Panc1 (cell line): ENCODE measurements at places on chromosomes 7 and 10. TPM values are rescaled to one million over a fixed set of nuclear protein-coding genes. Genes with fewer than 3 reads are reported as not detected.

GRCh38 chr10:43862756-43863155 lies 214.1 kb upstream of the ZNF32 start:
- DNase-seq: no peak

DNA sequence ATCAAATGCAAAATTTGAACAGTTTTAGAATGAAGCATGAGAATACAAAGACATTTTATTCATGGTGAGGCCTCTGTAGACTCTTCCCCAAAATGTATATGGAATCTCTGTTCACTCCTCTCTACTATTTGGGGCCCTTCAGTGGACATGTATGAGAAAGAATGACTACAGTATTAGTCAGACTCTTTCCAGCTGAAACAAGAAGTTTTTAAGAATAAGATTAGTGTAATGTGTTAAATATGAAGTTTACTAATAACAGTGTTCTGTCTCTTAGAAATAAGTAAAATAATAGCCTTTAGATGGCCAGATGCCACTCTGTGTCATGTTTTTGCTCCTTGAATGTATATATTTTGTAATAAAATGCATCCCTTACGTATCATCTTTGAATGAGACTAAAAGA lies 585.6 kb downstream of the SUGCT start:
- no peak for DNase-seq

GRCh38 chr7:157668221-157668883 lies 331.5 kb downstream of the DNAJB6 start:
- no peak for DNase-seq

DNA sequence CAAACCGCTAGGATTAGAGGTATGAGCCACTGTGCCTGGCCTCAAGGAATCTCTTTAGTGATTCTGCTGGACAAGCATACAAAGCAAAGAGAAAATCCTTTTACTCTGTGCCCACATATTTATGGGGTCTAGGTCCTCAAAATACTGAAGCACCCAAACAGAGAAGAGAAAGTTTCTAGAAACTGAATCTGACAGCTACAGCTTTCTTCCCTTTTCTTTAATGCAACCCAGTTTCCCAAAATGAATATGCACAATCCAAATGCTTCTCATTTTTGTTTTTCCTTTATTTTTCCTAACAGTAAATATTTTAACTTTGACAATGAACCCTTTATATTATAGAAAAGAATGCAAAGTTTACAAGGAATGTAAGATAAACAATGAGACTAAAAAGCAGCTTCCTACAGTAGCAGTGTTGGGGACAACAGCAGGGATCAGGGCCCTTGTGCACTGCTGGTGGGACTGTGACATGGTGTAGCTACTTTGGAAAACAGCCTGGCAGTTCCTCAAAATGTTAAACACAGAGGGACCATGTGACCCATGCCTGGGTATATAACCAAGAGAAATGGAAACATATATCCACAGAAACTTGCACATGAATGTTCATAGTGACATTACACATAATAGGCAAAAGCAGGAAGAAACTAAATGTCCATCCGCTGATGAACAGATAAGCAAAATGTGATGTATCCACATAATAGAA lies 325.2 kb downstream of the PRPF18 start:
- DNase-seq: no peak

DNA sequence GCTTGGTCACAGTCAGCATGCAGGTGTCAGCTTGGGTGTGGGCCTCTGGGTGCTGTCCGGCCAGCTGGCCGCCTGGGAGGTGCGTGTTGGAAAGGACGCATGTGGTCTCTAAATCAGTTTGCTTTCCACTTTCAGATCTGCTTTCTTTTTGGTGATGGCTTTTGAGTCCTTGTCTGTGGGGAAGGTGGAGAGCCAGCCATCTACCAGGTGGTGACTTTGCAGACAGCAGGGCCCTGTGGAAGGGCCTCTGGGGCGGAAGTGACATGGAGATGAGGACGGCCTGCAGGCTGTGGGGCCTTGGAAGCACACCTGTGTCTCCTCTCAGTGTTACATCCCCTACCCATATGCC lies 59.4 kb downstream of the WDR37 start:
- DNase-seq: no peak

DNA sequence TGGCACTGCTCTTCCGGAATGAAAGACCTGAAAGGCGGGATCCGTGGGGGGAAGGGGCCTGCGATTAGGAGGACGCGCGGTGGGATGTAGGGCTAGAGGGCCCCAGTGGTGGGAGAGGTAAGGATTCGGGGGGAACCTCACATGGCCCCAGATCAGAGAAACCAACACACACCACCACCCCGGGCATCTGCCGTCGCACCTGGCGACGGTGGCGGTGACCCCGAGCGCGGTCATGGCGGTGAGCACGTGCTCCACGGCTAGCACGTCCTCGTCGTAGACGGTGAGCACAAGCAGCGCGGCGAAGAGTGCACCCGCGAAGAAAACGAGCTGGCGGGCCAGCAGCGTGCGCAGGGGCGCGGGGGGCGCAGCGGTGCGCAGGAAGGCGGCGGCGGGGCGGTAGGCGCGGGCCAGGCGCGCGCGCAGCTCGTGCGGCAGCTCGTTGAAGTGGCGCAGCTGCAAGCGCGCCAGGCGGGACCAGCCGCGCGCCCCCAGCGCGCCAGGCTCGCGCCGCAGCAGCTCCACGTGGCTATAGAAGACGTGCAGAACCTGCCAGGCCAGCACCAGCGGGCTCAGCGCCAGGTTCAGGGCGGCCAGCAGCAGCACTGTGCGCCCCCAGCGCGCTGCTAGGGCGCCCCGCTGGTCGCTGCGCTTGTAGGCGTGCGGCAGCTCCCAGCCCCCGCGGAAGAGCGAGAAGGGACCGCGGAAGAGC lies 5.7 kb downstream of the ATG9B start:
- no peak for DNase-seq

GRCh38 chr7:148650232-148650858 lies 48.4 kb upstream of the CUL1 start:
- DNase-seq: no peak

DNA sequence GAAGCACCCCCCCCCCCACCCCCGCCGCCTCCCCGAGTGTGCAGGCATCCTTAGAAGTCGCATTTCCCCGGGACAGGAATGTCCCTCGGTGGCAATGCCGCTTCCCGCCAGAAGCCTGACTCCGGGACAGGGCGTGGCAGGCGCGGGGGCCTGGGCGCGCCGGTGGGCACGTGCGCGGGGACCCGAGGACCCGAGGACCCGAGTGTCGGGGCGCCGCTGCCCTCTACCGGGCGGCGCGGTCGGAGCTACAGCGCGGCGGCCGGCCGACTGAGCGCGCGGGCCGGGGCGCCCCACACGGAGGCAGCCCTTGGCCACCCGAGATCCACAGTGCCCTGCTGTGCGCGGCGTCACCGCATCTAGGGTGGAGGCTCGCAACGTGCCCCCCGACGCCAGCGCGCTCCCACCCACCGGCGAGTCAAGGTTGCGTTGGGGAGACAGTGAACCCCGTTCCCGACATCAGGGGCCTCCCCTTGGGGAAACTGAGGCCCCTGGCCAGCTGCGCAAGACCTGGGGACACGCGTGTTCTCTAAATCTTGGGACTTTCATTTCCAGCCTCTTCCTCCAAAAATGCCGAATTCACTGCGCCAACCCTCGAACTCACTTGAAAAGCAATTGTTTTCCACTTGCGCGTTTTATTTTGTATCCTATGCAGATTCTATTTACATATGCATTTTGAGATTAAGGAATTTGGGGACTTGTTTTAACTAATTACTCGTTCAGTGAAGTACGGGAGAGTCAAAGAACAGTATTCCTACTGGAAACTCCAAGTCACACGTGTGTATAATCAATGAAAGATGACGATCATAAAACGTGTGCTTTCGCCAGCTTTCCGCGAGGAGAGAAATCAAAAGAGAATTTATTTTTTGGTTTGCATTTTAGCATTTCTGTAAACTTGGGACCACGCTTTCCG lies 3.1 kb upstream of the CUX1 start:
- DNase-seq: peak; percentile 50

- DNase-seq: no peak
Measured at GRCh38 chr7:17584822-17585221, 286.4 kb downstream of the AHR start.

Gene OR6V1
- total RNA-seq: not detected

Gene HOGA1
- total RNA-seq: 0.08 TPM

Gene WDR86
- 0.72 TPM for total RNA-seq

Gene VSTM4
- total RNA-seq: 0.13 TPM

Gene CC2D2B
- 0.21 TPM for total RNA-seq
